Adrenal gland (tissue), 19 donors: ENCODE measurements at places on chromosomes 16 and 17.
A peak's percentile ranks its signal among the peaks of the same experiment; 100 is the strongest.

- no peak overlapping the region for H3K27ac ChIP-seq
- H3K36me3 ChIP-seq = no peaks in the 10 kb centered on the region
- no peak for DNase-seq
- no peaks in the 10 kb centered on the region for H3K27me3 ChIP-seq
These were observed 11.0 kb downstream of the CALB2 start for GRCh38 chr16:71369494-71369893.

DNA sequence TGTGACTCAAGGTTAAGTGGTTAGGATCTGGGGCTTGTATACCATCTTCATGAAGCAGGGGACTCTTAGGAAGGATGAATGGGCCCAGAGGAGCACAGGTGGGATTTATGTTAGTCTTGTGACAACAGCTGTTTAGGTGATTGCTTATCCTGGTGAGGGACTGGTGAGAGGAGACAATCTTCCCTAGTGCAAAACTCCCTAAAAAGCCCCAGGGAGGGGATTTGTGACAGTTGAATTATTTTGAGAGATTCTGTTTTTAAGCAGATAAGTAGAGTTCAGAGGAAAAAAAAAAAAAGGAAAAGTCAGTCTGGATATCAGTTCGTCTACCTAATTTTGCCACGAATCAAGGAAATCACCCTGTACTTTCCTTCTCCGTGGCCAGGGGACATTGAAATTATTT, 35.1 kb upstream of the SEC14L1 start:
- no peak for DNase-seq
- H3K27me3 ChIP-seq = no peaks in the 10 kb centered on the region
- H3K4me1 ChIP-seq = peaks cover 10% of the 10 kb centered on the region
- H3K27ac ChIP-seq = no peak overlapping the region
- no peaks in the 10 kb centered on the region for H3K36me3 ChIP-seq

DNA sequence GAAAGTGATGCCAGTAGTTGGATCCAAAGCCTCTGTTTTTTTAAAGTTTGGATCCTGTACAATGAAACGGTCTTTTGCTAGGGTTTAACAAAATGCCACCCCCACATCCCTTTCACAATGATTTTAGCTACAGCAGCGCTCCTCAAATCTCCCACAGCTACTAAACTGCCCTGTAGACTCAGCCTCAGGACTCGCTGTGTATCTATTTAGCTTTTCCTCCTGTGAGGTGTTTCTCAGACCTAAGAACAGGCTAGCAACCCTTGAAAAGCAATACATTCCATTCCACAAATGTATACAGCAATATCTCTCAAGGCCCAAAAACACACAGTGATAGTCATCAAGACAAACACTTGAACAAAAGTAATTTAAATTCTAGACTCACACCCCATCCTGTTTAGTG, 206.4 kb downstream of the ZFHX3 start:
- H3K36me3 ChIP-seq = no peaks in the 10 kb centered on the region
- peaks cover 17% of the 10 kb centered on the region for H3K4me1 ChIP-seq
- H3K27me3 ChIP-seq = no peaks in the 10 kb centered on the region
- H3K4me3 ChIP-seq = no peak overlapping the region

DNA sequence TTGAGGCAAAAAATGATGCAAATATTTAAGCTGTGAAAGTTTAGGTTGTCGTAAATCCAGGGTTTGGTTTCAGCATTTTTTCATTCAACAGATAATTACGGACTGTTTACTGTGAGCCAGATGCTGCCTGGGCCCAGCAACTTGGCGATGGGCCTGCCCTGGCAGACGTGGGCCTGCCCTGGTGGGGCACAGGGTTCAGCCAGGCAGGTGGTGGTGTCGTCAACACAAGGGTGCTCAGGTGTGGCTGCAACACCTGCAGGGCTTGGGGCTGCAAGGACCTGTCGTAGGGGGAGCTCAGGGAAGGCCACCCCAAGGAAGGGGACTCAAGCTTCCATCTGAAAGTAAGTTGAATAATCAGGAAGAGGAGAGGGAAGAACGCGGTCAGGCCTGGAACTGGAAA, 15.1 kb downstream of the ZC3H18 start:
- DNase-seq = no peak
- H3K4me1 ChIP-seq = no peaks in the 10 kb centered on the region
- H3K4me3 ChIP-seq = no peak overlapping the region
- no peaks in the 10 kb centered on the region for H3K27me3 ChIP-seq

DNA sequence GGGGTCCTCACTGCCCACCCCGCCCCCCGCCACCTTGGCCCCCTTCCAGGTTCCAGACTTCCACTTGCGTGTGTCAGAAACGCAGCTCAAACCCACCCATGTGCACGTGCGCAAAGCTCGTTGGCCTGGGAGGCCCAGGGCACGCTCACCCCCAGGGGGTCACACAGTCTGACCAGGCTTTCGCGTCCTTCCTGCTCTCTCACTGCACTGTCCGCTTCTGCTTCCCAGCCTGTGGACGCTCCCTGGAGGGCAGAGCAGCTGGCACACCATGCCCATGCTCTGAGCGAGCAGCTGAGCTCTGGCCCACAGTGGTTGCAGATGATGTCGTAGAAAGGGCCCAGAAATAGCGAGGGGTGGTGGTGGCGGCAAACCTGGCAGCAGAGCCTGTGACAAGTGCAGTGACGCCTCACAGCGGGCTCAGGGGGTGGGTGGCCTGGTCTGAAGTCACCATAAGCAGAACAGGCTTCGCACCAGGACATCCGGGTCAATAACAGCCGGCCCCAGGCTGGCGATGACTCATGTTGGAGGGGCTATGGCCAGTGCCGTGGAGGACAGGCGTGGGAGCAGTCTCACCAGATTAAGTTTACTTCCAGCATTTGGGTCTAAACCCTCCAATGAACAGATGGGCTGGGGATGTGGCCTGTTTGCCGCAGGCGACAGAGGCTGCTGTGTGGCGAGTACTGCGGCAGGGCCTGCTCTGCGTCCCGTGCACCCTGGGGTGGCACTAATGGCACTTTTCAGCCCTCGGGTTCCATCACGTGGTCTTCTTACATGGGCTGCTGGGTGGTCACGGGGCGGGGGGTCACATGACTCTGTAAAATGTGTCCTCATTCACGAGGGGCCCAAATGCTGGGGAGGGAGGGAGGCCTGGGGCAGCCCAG, 49.0 kb downstream of the NT5M start:
- no peak for DNase-seq
- H3K36me3 ChIP-seq = no peaks in the 10 kb centered on the region
- no peak overlapping the region for H3K4me3 ChIP-seq
- no peaks in the 10 kb centered on the region for H3K4me1 ChIP-seq
- H3K27me3 ChIP-seq = no peaks in the 10 kb centered on the region

- no peaks in the 10 kb centered on the region for H3K27me3 ChIP-seq
- peaks cover 6% of the 10 kb centered on the region for H3K4me1 ChIP-seq
These were observed 35.5 kb upstream of the METTL16 start for GRCh38 chr17:2547176-2547575.

DNA sequence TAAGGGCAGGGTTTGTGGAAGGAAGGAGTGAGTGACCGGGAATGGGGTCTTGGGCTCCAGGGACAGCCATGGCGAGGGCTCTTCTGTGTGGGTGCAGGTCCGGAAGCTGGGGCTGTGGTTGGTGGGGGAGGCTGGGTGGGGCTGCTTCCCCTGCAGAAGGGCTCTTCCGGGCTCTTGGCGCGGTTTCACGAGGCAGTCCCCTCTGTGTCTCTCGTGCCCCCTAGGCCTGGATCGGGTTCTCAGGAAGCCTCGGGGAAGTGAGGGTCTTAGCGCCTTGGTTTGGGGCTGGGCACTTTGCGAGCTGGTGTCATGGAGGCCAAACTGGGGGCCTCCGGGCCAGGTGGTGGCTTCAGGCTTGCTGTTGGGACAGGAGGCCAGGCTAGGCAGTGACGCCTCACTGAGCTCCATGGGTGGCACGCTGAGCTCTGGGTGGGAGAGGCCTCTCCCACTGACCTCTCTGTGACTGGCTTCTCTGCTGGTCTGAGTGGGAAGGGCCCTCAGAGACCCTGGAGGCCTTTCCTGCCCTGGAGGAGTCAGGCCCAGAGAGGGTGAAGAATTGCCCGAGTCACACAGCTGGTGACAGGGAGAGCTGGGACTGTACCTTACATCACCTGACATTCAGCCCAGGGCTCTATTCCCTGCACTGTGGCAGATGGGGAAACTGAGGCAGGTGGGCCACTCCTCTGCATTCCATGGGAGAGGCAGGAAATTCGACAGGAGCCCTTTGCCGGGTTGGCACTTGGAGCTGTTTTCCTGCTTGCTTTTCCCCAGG, 8.2 kb downstream of the ADCY7 start:
- no peaks in the 10 kb centered on the region for H3K36me3 ChIP-seq
- H3K27me3 ChIP-seq = no peaks in the 10 kb centered on the region
- H3K4me1 ChIP-seq = no peaks in the 10 kb centered on the region
- DNase-seq = no peak
- H3K27ac ChIP-seq = peak overlapping the region; percentile 64
